ENCODE measurements at places on chromosomes 6 and 20. TPM values are rescaled to one million over a fixed set of nuclear protein-coding genes. Genes with fewer than 3 reads are reported as not detected.

- DNase-seq, result no peak
Observed at GRCh38 chr20:10022625-10023024, 12.2 kb upstream of the ANKEF1 start.

DNA sequence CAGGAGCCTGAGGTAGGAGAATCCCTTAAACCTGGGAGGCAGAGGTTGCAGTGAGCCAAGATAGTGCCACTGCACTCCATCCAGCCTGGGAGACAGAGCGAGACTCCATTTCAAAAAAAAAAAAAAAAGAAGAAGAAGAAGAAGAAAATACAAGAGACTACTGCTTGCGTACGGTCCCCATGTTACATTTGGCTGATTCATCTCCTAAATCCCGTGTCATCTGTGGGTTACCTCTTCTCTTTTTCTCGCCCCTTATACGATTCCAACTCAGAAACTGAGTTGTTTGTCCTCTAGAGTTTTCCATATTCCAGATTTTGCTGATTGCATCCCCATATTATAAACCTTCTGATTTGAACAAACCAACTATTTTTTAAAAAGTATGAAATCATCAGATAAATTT is 62.4 kb upstream of the NELFCD start:
- no peak for DNase-seq

DNA sequence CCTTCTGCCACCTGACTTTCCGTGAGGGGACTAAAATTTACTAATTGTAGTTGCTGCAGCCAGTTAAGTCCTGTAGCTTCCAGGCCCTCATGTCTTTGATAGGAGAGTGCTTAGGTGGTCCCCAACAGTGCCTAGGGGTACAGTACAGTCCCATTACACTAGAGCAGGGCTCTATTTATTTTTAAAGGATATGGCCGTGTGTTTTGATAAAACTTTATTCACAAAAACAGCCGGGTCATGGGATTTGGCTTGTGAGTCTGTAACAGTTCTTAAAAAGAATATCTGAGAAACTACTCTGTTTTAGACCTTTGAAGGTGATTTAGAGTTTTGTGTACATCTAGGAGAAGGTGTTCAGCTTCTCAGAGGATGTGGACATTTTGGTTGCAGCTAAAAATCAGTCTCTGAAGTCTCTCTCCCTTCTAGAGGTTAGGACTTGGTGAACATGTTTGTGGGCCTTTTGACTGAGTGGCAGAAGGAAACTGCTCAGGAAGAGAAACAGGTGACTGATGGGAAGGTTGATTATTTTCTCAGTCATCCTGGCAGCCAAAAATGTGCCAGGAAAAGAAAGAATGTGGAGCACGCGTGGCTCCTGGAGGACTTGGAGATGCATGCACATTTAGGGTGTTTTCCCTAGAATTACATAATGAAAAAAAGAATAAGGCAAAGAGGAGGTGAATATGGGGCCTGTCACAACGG is 57.4 kb downstream of the VAPB start:
- no peak for DNase-seq

DNA sequence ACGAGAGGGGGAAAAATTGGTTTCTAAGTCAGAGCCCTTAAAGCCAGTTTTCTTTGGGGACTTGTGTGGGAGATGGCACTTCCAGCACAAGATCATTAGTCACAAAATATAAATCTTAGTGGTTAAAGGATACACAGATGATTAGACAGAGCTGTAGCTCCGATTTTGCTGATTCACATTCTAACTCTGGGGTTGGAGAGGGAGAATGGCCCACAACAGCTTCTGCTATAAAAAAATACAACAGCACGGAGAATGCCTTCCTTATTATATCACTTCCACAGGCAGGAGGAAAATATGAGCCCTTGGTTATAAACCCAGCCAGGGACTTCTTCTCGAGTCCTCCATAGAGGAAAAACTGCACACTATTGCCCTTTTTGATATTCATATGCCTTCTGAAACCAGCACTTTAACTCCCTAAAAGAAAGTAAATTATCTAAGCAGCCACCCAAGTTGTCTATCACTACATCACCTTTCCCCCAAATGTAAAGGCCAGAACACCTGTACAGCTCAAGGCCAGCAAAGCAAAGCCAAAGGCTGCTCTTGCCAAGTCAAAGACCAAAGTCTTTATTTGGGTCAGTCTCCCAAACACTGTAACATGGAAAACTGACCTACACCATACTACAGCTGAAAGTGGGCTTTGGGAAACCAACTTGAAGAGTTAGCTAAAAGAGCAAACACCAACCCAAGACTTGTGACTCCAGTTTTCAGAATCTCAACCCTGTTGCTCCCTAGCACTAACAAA is 10.4 kb downstream of the MRPL14 start:
- DNase-seq, result no peak

DNA sequence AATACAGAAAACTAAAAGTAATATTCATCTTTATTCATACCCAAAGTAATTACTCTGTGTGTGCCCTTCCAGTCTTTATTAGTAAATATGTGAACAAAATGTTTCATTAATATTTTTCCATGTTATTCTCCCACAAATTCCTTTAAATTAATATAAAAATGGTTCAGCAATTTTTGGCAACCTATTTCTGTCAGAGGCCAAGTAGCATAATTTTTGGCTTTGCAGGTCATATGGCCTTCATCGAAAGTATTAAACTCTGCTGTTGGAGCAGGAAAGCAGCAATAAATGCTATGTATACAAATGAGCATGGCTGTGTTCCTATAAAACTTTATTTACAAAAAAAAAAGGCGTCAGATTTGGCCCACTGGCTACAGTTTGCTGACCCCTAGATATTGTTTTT is 16.1 kb downstream of the ZC2HC1B start:
- DNase-seq, result no peak

DNA sequence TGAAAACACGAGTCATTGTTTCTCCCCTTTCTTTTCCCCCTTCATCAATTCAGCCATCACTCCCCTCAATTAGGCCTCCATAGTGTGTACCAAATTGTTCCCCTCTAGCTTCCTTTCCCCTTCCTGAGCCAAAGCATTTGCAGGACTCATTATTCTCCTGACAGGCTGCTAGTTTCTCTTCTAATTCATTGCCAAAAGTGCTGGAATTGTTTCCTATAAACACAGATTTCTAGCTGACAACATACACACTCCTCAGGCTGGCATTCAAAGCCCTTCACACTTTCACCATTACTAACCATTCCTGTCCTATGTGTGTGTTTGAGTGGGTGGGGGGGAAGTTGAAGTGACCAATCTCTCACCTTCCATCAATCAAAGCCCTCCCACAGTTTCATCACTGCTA is 444.2 kb upstream of the OPRM1 start:
- no peak for DNase-seq

- DNase-seq, result no peak
Observed at GRCh38 chr20:25864326-25864962, 167.8 kb upstream of the ZNF337 start.

DNA sequence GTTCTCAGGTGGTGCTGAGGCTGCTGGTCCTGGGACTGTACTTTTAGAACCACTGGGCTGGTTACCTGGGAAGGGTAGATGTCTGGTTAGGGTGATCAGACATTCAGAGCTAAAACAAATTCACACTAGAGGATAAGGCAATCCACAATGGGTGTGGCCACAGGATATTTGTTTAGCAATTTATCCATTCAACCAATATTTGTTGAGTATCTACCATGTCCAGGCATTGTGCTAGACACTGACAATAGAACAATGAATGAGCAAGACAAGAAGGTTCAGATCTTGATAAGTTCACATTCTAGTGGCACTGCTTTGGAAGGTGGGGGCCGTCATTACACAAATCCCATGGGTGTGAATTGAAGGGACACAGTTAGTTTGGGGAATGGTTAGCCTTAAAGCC is 131.7 kb downstream of the BCAS1 start:
- DNase-seq, result no peak

- no peak for DNase-seq
Observed at GRCh38 chr6:143270026-143270425, 180.5 kb downstream of the ADAT2 start.

GRCh38 chr20:45781391-45781931 is 10.2 kb downstream of the WFDC3 start:
- DNase-seq, result no peak

- DNase-seq, result no peak
Observed at GRCh38 chr6:142482974-142483373, 181.2 kb downstream of the ADGRG6 start.

GRCh38 chr6:96889146-96889545 is 8.5 kb downstream of the NDUFAF4 start:
- DNase-seq, result no peak

DNA sequence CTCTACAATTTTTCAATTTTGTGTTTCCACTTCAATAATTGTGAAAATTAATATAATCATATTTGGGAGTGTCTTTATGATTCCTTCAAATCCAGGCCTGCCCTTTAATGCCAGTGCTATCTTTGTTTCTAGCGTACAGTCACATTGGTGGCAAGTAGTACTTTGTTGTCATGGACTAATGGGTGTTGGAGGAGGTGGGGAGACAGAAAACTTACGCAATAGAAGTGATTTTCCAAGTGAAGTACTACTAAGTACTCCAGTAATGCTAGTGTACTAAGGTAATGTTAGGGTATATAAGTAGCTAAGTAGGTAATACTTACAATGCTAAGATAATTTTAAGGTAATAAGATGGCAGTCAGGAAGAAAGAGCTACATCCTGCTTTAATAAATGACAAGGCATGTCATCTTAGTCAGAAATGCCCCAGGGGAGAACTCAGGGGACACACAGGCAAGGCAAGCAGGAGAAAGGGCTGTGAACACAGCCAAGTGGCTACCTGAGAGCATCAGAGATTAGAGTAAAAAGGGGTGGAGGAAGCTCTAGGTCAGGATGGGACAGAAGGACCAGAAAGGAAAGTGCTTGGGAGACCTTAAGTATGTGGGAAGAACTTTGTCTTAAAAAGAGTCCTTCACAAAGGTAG is 217.2 kb upstream of the PRDM1 start:
- no peak for DNase-seq

GRCh38 chr20:56943946-56944945 is 315.1 kb downstream of the TFAP2C start:
- no peak for DNase-seq

DNA sequence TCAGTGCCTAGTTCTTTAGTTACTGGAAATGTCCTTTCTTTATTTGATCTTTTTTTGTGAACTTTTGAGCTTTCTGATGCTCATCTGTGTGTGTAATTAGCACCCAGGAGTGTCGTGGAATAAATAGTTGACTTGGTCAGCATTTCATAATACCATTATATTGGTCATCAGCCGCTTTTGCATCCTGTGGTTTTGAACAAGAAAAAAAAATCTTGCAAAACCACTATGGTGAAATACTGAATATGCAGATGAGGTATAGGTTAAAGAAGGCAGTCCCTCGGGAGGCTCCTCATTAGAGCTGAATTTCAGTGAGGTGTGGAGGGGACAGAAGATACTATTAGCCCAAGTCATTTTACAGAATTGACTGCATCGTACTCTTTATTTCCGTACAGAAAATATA is 90.1 kb downstream of the FOXO3 start:
- DNase-seq, result no peak

- no peak for DNase-seq
Observed at GRCh38 chr20:17856024-17856564, 112.5 kb downstream of the SNX5 start.

DNA sequence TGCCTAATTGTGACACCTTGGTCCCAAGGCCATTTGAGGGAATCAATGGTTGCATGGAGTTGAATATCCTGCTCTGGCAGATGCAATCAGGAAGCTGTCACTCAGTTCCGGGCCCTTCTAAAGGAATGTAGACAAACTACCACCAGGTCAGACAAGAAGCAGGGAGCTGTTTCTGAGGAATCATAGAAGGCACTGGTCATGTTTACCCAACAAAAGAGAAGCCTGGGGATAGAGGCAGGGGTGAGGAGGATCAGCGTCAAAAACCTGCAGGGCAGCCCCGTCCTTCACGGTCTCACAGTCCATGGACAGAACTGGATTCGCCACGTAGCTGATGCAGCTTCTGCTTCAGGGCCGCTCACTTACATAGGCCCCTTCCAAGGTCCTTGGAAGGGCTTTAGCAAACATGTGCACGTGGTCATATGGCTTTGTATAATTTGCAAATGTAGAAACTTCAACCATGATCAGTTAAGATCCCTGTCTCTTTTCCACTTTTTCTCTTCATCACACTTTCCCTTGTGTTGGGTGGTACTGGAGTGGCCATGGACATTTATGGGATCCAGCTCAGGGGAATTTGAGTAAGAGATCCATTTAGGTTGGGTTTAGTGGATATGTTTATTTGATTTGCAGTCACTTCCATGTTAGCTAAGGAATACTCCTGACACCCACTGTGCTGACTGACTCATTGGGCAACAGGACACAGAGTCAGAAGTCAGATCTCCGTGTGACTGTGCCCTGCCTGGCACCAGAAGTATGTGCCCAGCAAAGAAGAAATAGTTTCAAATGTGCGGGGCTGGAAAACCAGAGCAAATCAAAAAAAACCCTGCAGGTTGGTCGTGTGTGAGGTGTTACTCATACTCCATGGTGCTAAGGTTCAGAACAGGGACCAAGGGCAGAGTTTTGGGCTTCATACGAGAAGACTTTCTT is 60.0 kb upstream of the ZFAND3 start:
- DNase-seq, result no peak

GRCh38 chr6:159305159-159305558 is 136.0 kb downstream of the FNDC1 start:
- DNase-seq, result no peak

- DNase-seq, result no peak
Observed at GRCh38 chr6:67888886-67889681, 746.0 kb upstream of the ADGRB3 start.

- DNase-seq, result no peak
Observed at GRCh38 chr6:88177961-88178464, 11.9 kb upstream of the CNR1 start.

DNA sequence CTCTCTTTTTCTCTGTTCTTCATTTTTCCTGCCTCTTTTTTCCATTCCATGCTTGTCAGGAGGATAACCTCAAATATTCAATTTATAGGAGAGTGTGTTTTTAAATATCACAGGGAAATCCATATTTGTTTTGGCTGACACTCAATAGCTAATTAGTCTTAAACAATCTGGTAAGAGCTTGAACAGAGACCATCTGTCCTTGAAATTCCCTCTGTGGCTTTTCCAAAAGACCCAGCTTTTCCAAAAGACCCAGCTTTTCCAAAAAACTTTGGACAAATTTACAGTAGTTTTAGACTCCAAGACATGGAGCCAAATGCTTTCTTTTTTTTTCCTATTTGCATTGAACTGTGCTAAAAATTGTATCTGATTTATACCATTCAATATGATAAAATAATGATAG is 127.4 kb upstream of the FAM83B start:
- DNase-seq, result no peak

DNA sequence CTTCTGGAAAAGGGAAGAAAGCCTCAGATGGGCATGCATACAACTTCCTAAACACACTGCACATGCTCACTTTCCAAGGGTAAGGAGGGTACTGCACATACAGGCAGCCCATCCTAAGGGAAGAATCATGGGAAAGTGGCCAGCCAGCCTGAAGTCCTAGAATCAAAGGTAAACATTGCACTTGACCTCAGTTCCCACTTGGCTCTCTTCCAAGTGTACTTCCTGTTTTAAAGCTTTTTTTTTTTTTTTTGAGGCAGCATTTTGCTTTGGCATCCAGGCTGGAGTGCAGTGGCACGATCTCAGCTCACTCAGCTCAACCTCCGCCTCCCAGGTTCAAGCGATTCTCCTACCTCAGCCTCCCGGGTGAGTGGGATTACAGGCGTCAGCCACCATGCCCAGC is 225.3 kb upstream of the EPHA7 start:
- no peak for DNase-seq

SLC24A3 gene
- 24.4 TPM for total RNA-seq

AGER gene
- 1.5 TPM for total RNA-seq

RAD21L1 gene
- total RNA-seq, result not detected

HLA-DMB gene
- total RNA-seq, result 2.8 TPM

SAMD3 gene
- total RNA-seq, result 0.44 TPM

SLC12A5 gene
- not detected for total RNA-seq

MOG gene
- total RNA-seq, result not detected

METTL24 gene
- not detected for total RNA-seq

ATXN1 gene
- 43.1 TPM for total RNA-seq

Data from psoas muscle (tissue), 8 donors.